ENCODE measurements at places on chromosomes 2 and 18.

GRCh38 chr2:99846462-99847107 is 295.8 kb downstream of the AFF3 start:
- DNase-seq: no peak

- no peak for DNase-seq
Observed at GRCh38 chr2:235776531-235776930, 282.7 kb downstream of the AGAP1 start.

- no peak for DNase-seq
Observed at GRCh38 chr2:238644095-238645081, 203.5 kb upstream of the TWIST2 start.

GRCh38 chr2:27149570-27150405 is 984 bp downstream of the TCF23 start:
- no peak for DNase-seq

GRCh38 chr18:29556070-29556469 is 1379.1 kb upstream of the CDH2 start:
- no peak for DNase-seq

DNA sequence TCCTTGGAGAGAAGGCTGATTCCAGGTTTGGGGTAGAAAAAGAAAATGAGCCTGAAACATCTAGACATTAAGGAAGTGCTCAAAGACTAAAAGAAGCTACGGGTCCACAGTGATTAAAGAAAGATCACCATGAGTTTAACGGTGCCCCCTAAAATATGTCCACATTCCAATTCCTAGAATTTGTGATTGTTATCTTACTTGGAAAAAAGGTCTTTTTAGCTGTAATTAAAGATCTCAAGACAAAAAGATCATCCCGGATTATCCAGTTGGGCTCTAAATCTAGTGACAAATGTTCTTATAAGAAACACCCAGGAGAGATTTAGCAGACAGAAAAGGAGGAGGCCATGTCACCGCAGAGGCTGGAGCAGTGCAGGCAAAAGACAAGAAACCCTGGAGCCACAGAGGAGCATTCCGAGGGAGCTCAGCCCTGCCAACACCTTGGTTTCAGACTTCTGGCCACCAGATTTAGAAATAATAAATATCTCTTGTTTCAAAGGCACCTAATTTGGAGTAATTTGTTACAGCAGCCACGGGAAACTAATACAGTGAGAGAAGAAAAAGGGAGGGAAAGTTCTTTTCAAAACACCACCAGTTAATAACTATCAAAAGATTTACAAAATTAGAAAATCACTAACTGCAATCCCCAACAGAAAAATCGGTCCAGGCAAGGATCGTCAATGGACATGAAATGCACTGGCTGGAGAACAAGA is 8.5 kb downstream of the UXS1 start:
- no peak for DNase-seq

- DNase-seq: no peak
Observed at GRCh38 chr2:27771202-27771547, 344 bp upstream of the MRPL33 start.

DNA sequence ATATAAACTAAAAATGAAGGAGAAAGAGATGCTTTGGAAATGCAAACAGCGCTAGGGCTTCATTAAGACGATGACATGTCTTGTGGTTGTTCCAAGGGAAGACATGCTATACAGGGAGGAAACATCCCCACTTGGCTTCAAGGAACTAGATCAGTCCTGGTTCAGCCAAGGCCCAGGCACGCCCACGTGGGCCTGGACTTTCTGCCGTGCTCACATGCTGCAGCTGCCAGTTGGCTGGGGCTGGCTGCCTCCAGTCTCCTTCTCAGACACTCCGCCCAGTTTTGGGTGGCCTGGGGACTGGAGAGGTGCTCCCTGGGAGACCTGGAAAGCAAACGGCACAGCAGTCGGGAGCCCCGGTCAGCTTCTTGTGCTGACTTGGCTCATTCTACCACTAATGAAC is 109.6 kb downstream of the GLI2 start:
- no peak for DNase-seq

DNA sequence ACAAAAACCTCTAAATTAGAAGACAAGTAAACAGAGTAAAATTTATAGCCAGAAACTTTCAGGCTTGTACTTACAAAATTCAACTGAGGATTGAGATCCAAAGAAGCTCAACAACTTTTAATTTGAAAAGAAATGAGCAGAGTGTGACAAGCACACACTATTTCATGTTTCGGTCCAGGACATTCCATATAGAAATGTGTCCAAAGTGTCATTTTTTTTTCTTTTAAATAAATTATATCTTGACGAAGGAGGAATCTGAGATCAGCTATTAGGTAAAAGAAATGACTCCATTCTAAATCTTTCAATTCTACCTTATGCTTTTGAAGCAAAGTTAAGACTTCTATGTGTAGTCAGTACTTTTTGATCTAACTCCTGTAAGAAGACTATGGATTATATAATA is 4.6 kb downstream of the FN1 start:
- no peak for DNase-seq

DNA sequence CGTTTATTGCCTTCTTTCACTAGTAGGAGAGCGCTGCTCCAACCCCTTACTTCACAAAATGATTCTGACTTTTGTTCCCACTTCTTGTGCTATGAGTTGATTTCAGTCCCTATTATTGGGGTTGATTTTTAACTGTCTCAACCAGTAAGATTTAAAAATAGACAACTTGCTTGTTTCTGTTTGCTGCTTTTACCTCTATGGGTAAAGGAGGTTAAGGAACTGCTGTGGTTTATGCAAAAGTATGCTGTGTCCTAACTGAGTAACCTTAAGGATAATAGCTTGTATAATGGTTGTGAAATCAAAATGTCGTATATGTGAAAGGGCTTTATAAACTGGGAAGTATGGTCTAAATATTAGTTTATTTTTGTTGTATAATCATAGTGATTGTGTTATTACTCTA is 22.6 kb downstream of the ALMS1 start:
- DNase-seq: no peak

DNA sequence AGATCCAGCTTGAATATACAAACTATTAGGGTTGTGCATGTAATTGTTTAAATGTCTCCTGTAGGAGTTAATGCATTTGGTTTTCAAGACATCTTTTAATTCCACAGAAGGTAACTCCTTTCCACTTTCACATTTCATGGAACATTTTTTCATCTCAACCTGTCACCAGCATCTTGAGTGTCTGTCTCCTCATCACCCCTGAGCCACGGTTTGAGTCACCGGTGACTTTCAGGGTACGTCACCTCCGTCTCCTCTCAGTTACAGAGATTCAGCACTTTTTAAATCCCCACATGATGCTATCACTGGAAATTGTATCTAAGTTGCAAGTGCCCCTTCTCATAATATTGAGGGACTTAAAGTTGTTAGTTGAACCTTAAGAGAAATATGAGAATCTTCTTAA is 25.3 kb downstream of the GPR55 start:
- no peak for DNase-seq

DNA sequence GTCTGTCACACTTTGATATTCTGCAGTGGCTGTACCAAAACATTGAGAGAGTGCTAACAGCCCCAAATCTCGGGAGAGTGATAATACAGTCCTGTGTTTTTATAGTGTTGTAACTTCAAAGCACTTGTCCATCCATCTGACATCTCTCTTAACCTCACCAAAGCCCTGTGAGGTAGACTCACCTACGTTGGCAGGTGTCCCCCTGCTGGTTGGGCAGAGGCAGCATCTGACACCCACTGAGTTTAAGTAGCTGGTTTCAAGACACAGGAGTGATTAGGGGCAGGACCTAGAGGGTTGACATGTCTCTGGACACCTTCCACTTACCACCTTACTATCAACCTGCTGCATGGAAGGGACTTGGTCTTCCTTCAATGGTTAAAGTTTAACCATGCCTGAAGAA is 22.9 kb downstream of the COLEC12 start:
- no peak for DNase-seq

DNA sequence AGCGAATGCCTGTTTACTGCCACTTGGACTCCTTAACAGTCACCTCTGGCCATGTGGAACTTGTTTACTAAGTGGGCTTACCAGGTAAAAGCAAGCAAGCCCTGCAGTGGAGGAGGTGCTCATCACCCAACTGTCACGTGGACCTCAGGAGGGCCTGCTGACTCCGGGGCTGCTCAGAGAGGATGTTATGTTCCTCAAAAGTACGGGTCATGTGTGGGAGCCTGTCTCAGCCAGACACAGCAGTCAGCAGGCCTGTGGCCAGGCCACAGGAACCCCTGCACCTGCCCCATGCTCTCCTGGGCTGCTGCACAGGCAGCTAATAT is 36.2 kb downstream of the AMER3 start:
- no peak for DNase-seq

GRCh38 chr2:21305581-21305980 is 181.8 kb downstream of the TDRD15 start:
- DNase-seq: no peak

GRCh38 chr2:75788902-75789301 is 78.2 kb upstream of the GCFC2 start:
- DNase-seq: no peak

DNA sequence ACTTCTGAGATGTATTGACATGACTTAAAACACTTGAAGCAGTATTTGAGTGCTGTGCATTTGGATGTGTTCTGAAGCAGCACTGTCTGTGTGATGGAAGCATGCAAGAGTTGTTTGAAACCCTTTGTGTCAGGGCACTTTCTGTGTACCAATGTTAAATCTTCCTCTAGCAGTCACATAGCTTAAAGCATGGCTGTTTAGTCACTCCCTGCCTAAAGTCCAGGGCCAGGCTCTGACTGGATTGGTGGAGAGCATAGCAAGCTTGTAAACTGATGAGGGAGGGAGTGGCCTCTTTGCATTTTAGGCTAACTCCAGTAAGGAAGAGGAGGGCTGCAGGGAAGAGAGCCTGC is 73.5 kb downstream of the MYO1B start:
- no peak for DNase-seq

DNA sequence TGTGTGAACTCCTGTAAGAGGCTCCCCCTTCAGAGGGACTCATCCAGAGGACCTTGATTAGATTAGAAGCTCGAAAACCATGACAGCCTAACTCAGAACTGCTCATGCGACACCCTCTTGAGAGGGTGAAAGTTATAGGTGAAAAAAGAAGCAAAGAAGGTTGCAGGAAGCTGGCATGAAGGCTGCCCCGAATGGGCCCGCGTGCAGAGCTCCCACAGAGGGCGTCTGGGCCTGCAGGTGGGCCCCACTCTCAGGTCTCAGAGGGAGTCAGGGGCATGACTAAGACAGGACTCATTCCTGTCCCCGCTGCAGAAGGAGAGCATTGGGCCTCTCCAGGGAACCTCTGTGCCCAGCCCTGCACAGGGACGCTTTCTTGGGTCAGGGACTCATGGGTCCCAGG is 235.4 kb downstream of the EIPR1 start:
- DNase-seq: no peak
